ENCODE measurements at places on chromosomes 12 and 14.

DNA sequence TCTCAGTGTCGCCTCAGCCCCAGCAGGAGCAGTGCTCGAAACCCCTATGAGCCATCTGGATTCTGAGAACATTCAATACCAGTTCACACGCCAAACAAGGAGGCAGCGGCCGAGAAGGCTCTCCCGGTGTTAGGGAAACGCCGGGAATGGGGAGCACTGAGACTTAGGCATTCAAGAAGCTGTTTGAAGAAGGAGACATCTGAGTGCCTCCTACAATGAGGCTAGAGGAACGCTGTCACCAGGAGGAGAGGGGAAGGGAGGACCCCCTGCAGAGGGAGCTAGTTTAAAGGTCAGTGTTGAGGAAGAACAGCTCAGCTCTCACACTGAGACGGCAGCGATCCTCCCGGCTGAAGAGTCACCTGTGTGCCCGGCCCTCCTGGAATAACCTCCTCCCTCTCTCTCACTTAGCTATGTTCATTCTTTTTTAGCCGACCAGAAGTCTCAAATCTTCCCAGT is 69.9 kb downstream of the SERPINA3 start:
- DNase-seq, result no peak

DNA sequence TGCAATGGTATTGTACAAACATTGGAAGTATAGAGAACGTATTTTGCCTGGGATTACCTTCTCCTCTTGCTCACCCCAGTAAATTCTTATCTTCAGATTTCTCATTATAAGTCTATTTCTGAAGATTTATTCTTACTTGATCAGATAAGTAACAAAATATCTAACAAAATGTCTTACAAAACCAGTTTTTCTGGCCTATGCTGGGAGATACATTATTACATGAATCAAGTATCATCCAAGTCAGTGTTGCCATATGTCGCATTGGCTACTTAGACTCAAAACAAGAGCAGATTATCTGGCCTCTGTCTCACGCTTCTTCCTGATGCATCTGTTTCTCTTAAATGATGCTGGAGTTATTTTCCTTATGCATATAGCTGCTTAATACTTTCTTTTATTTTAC is 408.5 kb downstream of the CCER1 start:
- no peak for DNase-seq

DNA sequence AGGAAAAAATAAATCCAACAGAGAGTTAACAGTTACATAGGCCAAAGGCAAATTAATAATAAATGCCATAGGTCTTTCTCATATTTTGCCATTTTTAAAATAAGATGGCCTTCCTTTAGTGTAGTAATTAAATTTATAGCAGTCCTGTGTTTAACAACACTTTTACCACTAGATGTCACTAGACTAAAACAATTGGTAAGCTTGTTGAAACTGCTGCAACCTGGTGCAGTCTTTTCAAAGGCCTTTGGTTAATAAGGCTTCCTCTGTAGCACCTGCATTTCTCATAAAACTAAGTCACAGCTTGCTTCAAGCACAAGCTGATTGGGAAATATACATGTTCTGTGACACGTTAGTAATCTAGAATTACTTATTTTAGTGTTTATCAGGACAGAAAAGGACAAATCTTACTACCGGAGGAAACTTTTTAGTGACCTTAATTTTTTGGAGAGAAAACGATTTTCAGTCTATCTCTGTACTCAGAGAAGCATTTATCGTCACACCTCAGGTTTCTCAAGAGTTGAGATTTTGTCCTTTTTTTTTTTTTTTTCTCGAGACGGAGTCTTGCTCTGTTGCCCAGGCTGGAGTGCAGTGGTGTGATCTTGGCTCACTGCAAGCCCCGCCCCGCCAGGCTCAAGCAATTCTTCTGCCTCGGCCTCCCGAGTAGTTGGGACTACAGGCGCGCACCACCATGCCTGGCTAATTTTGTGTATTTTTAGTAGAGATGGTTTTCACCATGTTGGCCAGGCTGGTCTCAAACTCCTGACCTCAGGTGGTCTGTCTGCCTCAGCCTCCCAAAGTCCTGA is 20.0 kb downstream of the BORCS5 start:
- DNase-seq, result no peak

GRCh38 chr14:24095271-24096068 is 1.4 kb downstream of the PCK2 start:
- no peak for DNase-seq

DNA sequence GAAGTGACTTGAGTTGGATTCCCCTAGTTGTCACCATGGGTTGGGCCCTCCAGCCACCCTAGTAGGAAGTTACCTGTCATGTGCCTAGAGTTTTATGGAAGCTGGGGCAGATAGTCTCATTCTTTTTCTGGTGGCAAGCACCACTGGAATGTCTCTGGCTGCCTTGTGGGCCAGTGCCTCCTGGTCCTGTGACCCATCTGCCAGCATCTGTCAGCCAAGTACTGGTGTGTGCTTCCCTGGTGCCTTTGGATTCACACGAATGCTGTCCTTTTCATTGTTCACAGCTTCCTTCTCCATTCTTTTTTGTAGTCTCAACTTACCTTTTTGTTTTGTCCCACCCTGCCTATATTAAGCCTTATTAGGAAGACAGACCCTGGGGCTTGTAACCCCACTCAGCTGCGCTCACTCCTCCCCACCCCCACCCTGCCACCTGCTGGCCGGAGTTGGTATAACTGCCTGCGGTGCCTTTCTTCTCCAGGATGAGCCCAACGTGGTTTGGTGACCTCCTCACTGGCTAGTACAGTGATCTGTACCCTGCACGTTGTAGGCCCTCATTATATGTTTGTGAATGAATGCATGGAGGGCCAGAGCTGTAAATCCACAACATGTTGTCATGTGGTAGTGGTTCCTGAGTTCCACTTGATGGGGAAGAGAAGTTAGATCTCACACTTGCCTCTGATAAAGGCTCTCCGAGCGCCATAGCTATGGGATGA is 125.7 kb downstream of the TSPAN9 start:
- DNase-seq, result no peak

DNA sequence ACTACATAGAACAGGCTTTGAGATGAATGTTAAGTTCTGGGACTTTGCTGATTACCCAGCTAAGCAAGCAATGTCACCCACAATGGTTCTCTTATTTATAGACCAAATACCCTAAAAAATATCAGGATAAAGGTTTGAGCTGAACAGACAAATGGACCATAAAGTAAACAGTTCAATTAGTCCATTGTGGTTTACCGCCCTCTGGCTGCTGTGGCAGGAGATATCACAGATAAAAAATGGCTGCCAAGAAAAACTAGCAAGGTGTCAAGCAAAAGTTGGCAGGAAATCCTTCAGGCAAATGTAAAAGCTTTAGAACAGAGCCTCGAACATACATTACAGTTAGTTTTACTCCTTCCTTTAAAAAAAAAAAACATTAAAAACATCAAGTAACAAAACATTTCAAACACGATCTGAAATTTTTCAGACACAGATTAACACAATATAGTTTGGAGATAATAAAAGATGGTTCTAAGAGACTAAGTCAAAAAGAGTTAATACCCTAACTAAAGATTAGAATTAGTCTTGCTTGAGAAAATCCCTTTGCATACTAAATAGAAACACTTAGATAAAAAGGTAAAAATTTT is 41.3 kb downstream of the MED13L start:
- DNase-seq, result no peak

DNA sequence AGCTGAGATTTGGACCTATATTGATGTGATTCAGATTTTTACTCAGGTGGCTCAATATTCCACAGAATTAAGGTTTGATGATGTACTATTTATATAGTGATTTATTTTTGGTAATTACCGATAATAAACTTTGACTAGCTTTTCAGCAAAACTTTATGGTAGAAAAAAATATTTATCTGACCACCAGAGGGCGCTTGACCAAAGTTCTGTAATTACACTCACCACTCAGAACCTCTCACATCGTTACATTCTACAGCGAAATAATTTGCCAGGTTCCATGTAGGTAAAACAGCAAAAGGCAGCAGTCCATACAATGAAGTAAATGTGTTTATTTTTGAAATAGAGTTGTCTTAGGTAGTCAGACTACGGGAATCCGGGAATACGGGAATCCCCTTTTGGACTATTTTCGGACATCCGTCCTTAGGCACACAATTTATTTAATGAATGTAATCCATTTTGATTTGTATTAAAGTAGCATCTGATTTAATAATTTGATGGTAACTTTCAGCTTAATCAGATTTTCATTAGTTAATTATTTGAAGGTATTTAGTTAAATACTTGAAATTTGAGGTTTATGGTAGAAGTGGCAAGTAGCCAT is 143.0 kb upstream of the DDHD1 start:
- peak; percentile 27 for DNase-seq

DNA sequence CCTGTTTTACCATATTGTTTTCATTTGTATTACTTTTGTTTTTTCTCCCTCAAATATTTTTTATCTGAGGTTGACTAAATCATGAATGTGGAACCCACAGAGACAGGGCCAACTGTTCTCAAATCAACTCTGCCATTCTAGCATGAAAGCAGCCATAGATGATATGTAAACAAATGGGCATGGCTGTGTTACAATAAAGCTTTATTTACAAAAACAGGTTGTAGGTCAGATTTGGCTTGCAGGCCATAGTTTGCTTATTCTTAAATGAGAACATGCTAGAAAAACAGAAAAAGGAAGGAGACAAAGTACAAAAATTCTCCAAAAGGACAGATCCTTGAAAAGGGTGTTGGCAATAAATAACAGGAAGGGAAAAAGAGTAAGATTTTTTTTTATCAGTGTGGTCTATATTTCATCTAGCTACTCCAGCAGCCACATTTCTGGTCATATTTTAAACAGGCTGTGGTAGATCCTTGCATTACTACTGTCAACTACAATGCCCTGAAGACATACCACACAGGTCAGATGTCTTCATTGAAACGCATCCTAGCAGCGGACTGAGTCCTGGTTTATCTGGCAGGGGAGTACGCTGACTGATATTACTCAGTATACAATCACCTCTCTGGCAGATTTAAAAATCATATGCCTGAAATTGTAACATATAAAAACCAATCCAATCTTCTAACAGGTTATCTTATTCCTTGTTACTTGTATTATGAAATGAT is 42.9 kb downstream of the SPPL3 start:
- DNase-seq, result no peak

DNA sequence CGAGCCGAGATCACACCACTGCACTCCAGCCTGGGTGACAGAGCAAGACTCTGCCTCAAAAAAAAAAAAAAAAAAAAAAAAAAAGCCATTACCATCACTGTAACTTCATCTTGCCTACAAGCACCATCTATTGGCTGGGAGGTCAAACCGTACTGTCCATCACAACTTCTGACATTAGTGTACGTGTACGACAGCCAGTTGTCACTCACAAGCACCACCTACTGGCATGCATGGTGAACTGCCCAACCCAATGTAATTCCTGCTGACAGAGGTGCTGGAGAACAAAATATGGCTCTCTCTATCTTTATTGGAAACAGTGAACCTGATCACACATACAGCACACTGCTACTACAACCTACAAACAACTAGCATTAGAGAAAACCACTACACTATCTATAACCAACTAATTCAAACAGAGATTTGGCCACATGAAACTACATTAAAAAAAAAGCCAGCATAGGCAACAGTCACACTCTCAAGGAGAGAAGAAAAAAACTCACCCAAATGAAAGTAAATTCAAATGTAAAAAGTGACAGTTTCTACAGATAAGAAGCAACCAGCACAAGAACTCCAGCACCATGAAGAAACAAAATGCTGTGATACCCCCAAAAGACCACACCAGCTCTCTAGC is 82.3 kb downstream of the PUS7L start:
- no peak for DNase-seq

- DNase-seq, result no peak
Observed at GRCh38 chr12:52677126-52677525, 3.1 kb downstream of the KRT1 start.

DNA sequence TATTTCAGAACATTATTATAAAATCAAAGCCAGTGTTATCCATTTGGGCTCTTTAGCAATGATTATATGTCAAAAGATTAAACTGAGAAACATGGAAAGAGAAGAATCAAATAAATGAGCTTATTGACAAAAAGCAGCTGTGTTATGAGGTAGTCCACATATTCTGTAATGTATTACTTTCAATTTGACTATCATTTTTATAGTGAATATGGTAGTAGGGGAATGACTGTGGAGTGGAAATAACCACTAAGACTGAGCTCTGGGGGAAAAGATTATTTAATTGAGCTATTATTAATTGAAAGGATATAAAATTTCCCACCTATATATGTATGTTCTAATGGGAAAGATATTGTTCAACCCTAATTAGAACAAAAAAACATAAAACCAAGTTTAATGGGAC is 381.3 kb downstream of the TMTC2 start:
- DNase-seq, result no peak

DNA sequence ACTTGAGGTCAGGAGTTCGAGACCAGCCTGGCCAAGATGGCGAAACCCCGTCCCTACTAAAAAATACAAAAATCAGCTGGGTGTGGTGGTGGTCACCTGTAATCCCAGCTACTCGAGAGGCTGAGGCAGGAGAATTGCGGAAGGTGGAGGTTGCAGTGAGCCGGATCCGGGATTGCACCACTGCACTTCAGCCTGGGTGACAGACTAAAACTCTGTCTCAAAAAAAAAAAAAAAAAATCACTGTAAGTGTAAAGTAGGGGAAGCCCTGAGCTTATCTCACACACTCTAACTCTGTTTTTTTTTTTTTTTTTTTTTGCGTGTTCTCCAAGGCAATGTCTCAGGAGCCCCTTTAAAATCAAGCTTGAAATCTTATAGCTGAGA is 421 bp upstream of the RBMS2 start:
- DNase-seq, result no peak

GRCh38 chr12:69024413-69024812 is 91.4 kb upstream of the CPM start:
- DNase-seq, result no peak

DNA sequence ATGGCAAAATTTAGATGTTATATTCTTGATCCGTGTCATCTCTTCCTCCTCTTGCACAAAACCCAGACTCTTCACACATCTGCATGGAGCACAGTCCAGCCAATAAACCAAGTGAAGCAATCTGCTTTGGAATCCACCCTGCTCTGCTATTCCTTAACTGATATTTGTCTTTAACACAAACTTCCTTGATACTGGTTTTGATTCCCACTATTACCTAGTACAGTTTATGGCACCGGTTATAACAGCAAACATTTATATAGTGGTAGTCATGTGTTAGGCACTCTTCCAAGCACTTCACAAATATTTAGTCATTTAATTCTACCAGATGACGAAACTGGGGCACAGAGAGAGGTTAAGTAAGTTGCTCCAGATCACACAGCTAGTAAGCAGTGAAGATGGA is 12.5 kb downstream of the STYK1 start:
- no peak for DNase-seq

DNA sequence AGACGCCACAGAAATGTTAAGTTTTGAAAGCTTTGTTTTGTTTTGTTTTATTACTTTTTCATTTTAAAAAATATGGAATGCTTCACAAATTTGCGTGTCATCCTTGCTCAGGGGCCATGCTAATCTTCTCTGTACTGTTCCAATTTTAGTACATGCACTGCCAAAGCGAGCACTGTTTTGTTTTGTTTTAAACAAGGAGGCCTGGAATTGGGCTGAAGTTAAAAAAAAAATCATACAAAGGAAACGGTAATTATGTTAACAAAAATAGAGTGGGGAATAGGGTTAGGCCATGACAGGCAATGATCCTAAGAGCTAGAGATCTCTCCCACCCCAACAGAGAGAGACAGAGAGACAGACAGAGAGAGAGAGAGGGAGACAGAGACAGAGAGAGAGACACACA is 57.0 kb downstream of the ZFP36L1 start:
- DNase-seq, result no peak

GRCh38 chr12:79056775-79057174 is 192.2 kb downstream of the SYT1 start:
- no peak for DNase-seq

GRCh38 chr14:61225344-61225743 is 55.8 kb downstream of the TMEM30B start:
- no peak for DNase-seq

All from glomerular endothelial cell (primary cell).